Skin of body (tissue), 3 donors: ENCODE measurements at places on chromosomes 13 and 19. TPM values are rescaled to one million over a fixed set of nuclear protein-coding genes. Genes with fewer than 3 reads are reported as not detected.

Gene TUBA3C
- total RNA-seq, result not detected

Gene CD37
- total RNA-seq, result 8.2 TPM

Gene UNC13A
- total RNA-seq, result 0.10 TPM

Gene MRPL57
- total RNA-seq, result 9.8 TPM

Gene ACP7
- total RNA-seq, result 5.2 TPM

Gene MAST1
- total RNA-seq, result 0.49 TPM

Gene ZNF600
- 3.6 TPM for total RNA-seq

Gene SPACA6
- 5.3 TPM for total RNA-seq

Gene ERFL
- 0.10 TPM for total RNA-seq

Gene CTXN1
- total RNA-seq, result 1.4 TPM

Gene MYO1F
- 12.0 TPM for total RNA-seq
